G401 (cell line): ENCODE measurements at places on chromosomes 16 and 17.

DNA sequence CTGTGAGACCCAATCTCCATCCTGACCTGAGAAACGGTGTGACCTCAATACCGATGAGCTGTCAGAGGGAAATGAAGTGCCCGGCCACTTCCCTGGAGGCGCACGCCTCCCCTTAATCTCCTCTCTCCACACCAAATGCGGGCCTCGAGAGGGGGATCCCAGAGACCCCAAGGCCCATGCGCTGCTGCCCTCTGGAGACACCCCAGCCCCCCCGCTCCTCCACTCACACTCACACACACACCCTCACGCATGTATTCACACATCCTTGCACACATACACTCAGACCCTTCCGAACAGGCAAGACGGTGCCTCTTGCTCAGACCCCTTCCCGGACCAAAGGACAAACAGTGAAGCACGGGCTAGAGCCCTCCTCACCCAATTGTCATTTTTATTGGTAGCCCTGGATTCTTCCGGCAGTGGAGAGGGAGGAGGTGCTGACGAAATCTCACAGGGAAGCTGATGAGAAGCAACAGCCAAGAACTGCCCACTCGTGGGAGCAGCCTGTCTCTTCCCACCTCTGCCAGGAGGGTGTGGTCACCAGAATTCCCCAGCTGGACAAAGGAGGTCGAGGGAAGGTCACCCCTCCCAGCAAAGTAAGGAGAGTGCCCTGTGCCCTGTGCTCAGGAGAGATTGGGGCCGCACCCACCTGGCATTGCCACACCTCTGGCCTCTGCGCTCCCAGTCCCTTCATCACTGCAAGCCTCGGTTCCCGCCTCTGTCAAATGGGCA lies 136.0 kb upstream of the TNRC6C start:
- DNase-seq: no peak

- no peak for DNase-seq
Measured at GRCh38 chr16:16014329-16015224, 65.2 kb downstream of the ABCC1 start.

GRCh38 chr16:90084215-90084950 lies 7.3 kb upstream of the PRDM7 start:
- no peak for DNase-seq

GRCh38 chr17:27367121-27367981 lies 73.4 kb downstream of the WSB1 start:
- DNase-seq: no peak

- DNase-seq: peak; percentile 88
Measured at GRCh38 chr17:79473111-79473875, 137.6 kb downstream of the RBFOX3 start.

- no peak for DNase-seq
Measured at GRCh38 chr17:75755205-75755901, 9.6 kb downstream of the GALK1 start.

DNA sequence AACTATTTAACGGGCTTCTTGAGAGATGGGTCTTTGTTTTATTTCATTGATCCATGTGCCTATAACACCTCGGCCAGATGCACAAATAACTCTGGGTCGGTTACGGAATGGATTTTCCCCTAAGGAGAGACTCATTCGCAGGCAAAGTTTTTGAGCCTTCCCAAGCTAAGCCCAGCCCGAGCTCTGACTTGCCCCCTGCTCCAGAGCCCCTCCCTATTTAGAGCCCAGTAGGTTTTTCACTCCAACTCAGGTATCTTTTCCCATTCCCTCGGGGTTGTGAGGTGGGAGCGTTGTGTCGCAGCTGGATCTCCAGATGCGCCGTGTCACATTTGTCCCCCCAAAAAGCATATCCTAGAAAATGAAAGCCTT lies 812 bp upstream of the MYOCD start:
- no peak for DNase-seq

GRCh38 chr17:4576729-4577322 lies 7.5 kb upstream of the SMTNL2 start:
- DNase-seq: no peak

DNA sequence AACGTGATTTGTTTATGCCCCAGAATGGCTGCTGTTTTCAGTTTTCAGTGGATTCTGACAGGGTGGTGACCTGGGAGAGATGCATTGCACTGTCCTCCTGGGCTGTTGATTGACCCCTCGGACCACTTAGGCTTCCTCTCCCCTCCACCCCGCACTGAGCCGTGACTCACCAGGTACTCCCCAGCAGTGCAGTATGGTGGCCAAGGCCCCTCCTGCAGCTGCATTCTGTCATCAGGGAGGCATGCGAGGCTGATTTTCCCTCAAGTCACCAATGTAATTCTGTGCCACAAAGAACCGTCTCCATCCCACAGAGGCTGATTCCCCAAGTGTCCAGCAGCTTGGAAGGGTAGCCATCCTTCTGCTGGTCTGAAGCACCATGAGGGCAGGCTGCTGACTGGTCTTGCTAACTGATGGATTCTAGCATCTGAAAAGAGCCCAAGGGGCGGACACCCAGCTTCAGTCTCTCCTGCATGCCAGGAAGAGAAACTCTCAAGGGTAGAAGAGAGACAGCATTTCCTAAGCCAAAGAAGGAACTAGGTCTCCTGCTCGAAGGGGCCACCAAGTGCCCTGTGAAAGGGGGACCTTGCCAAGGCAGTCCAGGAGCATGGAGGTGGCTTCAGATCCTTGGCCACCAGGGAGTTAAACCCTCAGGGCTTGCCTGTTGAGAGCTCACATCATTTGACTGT lies 148.1 kb downstream of the SOCS1 start:
- no peak for DNase-seq

- DNase-seq: peak; percentile 66
Measured at GRCh38 chr16:72921620-72922019, 126.3 kb downstream of the ZFHX3 start.

- DNase-seq: no peak
Measured at GRCh38 chr17:74212209-74212912, 1.0 kb upstream of the TTYH2 start.
